ENCODE measurements at places on chromosomes 3 and 15. TPM values are rescaled to one million over a fixed set of nuclear protein-coding genes. Genes with fewer than 3 reads are reported as not detected.

DNA sequence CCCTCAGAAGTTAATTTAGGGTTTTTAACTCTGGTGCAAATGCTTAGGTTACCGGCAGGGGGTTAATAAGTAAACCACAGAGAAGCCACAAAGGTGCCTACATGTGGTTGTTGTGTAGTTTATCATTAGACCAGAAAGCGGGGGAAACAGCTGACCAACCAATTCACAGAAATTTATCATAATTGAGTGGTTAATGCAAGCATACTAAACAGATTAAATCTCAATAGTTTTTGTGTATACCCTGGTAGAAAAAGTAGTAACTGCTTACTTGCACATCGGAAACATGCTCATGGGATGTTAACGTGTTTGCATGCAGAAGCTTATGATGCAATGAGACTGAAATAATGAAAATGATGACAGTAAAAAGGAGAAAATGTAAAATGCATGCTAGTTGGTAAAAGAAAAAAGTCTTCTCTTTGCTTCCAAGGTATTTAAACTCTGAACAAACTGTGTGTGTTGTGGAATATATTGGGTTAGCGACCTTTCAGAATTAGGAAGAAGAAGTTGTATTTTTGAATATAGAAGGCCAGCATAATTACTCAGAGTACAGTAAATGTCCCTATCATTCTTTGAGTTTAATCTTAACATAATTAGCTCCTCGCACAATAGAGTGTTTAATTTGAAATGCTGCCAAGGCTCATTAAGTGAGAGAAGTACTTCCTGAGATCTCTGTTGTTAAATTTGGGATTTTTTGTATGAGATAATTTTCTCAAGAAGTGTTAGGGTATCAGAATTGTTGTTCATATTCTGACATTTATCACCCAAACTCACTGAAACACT, 316.2 kb downstream of the PTPRG start:
- no peak overlapping the region for H3K27ac ChIP-seq
- no peaks in the 10 kb centered on the region for H3K36me3 ChIP-seq
- peaks cover 4% of the 10 kb centered on the region for H3K4me1 ChIP-seq

- DNase-seq = no peak
- H3K36me3 ChIP-seq = no peaks in the 10 kb centered on the region
- no peaks in the 10 kb centered on the region for H3K4me1 ChIP-seq
- no peaks in the 10 kb centered on the region for H3K27me3 ChIP-seq
- no peak overlapping the region for H3K27ac ChIP-seq
Observed at GRCh38 chr15:45884289-45884688, 249.5 kb downstream of the SQOR start.

DNA sequence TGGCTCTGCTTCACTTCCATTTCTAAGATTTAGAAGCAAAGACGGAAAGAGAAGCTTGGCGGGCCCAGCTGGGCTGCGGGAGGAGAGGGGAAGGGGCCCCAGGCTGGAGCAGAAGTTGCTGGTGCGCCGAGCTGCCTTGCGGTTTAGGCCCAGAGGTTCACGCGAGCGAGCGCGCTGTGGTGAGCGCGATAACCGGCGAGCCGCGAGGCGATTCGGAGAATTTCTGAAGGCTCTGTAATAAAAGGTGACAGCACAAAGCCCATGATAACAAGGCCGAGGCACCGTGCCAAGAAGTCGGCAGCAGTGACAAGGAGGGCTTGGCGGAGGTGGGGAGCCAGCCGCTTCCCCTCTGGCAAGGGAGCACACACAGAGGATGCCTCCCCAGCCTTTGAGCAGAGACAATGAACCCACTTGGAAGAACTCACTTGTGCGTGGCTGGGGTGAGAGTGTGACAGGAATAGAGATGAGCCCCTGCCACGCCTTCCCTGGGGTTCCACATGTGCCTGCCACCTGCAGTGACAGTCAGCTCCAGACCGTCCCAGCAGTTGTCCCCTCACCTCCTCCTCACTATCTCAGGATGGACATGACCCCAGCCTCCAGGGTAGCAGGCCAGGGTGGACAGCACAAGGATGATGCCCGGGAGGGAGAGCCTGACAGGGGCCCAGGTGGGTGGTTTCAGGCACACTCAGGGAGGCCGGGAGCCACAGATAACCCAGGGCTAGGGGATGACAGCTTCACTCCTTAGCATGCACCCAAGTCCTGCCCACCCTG, 315.2 kb downstream of the UACA start:
- no peaks in the 10 kb centered on the region for H3K36me3 ChIP-seq
- H3K4me1 ChIP-seq = no peaks in the 10 kb centered on the region
- no peak for DNase-seq
- no peak overlapping the region for H3K27ac ChIP-seq
- H3K27me3 ChIP-seq = no peaks in the 10 kb centered on the region
- no peak overlapping the region for H3K4me3 ChIP-seq

GRCh38 chr15:73982222-73982962, 9.7 kb downstream of the STOML1 start:
- H3K27me3 ChIP-seq = no peaks in the 10 kb centered on the region
- no peaks in the 10 kb centered on the region for H3K4me1 ChIP-seq
- H3K27ac ChIP-seq = no peak overlapping the region
- H3K36me3 ChIP-seq = no peaks in the 10 kb centered on the region
- DNase-seq = no peak

DNA sequence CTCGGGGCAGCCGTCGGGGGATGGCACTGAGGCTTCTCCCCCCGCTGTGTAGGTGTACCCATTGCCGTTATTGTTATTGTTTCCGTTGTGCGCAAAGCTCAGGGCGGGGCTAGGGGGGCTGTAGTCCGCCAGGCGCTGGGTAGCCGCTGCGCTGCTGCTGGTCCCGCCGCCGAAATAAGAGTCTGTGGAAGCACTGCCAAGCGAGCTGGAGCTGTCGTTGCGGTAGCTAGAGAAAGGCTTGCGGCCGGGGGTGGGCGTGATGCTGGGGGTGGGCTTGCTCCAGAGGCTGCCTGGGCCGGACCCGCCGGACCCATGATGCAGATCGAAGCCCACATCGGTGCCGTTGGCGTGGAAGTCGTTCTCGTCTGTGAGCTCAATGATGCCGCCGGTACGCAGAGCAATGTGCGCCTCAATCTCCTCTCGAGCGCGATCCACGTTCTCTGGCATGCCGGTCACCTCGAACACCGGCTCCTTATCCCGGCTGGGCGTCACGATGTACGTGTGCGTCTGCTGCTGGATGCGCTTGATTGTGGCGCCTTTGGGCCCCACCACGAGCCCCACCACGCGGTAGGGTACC, 1.9 kb downstream of the MEX3B start:
- peaks cover 18% of the 10 kb centered on the region for H3K4me1 ChIP-seq
- H3K4me3 ChIP-seq = peak overlapping the region; percentile 79

GRCh38 chr15:58147171-58147611, 9.0 kb downstream of the AQP9 start:
- H3K27me3 ChIP-seq = no peaks in the 10 kb centered on the region
- H3K4me1 ChIP-seq = no peaks in the 10 kb centered on the region
- H3K4me3 ChIP-seq = no peak overlapping the region
- H3K27ac ChIP-seq = no peak overlapping the region

DNA sequence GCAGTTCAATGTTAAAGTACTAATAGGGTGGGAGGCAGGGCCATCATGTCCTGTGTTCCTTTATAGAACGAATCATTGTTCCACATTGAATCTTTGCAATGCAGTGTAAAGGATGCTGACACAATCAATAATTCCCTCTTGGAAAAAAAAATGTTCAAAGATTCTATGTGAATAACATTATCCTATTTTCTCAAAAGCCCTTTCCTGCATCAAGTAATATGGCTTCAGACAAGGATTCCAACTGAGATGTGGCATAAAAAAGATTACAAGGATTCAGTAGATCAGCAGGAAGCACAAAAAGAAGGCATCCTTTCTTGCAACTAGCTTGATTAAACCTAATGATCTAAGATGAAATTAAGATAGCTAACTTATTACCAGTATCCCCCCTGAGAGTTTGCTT, 454.0 kb upstream of the CADM2 start:
- no peak for DNase-seq
- no peak overlapping the region for H3K27ac ChIP-seq

- H3K27me3 ChIP-seq = no peaks in the 10 kb centered on the region
- H3K4me3 ChIP-seq = no peak overlapping the region
- no peak overlapping the region for H3K27ac ChIP-seq
- no peaks in the 10 kb centered on the region for H3K4me1 ChIP-seq
- no peaks in the 10 kb centered on the region for H3K36me3 ChIP-seq
- no peak for DNase-seq
Observed at GRCh38 chr3:40054568-40055222, 245.3 kb downstream of the MYRIP start.

DNA sequence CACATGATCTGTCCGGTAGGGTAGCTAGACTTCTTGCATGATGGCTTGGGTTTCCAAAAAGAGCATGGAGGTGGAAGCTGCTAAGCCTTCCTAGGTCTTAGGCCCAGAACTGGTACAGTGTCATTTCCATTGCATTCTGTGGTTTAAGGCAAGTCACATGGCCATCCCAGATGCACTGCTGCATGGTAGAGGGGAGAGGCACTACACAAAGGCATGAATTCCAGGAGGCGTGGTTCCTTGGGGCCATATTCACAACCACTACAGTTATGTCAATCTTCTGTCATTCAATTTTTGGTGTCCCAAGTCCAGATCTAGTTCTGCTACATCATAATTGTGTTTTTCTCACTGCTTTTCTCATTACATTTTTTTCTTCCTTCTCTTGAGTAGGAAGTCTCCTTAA, 122.2 kb upstream of the CHRM5 start:
- no peaks in the 10 kb centered on the region for H3K27me3 ChIP-seq
- no peaks in the 10 kb centered on the region for H3K4me1 ChIP-seq
- H3K36me3 ChIP-seq = no peaks in the 10 kb centered on the region

DNA sequence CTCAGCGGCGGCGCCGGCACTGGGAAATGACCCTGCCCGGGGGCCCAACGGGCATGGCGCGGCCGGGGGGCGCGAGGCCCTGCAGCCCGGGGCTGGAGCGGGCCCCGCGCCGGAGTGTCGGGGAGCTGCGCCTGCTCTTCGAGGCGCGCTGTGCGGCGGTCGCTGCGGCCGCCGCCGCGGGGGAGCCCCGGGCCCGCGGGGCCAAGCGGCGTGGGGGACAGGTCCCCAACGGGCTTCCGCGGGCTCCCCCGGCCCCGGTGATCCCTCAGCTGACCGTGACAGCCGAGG, 172 bp downstream of the ITPKA start:
- H3K36me3 ChIP-seq = no peaks in the 10 kb centered on the region
- H3K27me3 ChIP-seq = no peaks in the 10 kb centered on the region
- H3K4me1 ChIP-seq = no peaks in the 10 kb centered on the region
- H3K4me3 ChIP-seq = peak overlapping the region; percentile 71

GRCh38 chr15:56759450-56759845, 26.1 kb upstream of the ZNF280D start:
- no peak overlapping the region for H3K4me3 ChIP-seq
- no peaks in the 10 kb centered on the region for H3K36me3 ChIP-seq
- no peak overlapping the region for H3K27ac ChIP-seq
- no peak for DNase-seq
- no peaks in the 10 kb centered on the region for H3K4me1 ChIP-seq

GRCh38 chr15:94026458-94027304, 204.7 kb upstream of the MCTP2 start:
- H3K27me3 ChIP-seq = no peaks in the 10 kb centered on the region
- no peak overlapping the region for H3K4me3 ChIP-seq
- no peak overlapping the region for H3K27ac ChIP-seq
- H3K36me3 ChIP-seq = no peaks in the 10 kb centered on the region
- no peaks in the 10 kb centered on the region for H3K4me1 ChIP-seq

- peak overlapping the region; percentile 80 for H3K27ac ChIP-seq
- H3K36me3 ChIP-seq = no peaks in the 10 kb centered on the region
- no peaks in the 10 kb centered on the region for H3K27me3 ChIP-seq
- no peak for DNase-seq
- no peak overlapping the region for H3K4me3 ChIP-seq
Observed at GRCh38 chr15:38074029-38074428, 139.6 kb downstream of the TMCO5A start.

GRCh38 chr3:147406028-147406931, at the start of gene ZIC4:
ZIC4 (minus strand) TSS chr3:147406543; CDS start chr3:147402797, 3,746 bp downstream.
- H3K27me3 ChIP-seq = peaks cover 5% of the 10 kb centered on the region
- no peak within 1 kb of the TSS for H3K4me3 ChIP-seq
- H3K36me3 ChIP-seq = no peaks in the 10 kb centered on the region
- DNase-seq = no peak
- no peaks in the 10 kb centered on the region for H3K4me1 ChIP-seq
- H3K27ac ChIP-seq = no peak within 1 kb of the TSS

- no peaks in the 10 kb centered on the region for H3K27me3 ChIP-seq
- H3K27ac ChIP-seq = no peak overlapping the region
- H3K4me1 ChIP-seq = no peaks in the 10 kb centered on the region
- H3K36me3 ChIP-seq = no peaks in the 10 kb centered on the region
- H3K4me3 ChIP-seq = no peak overlapping the region
Observed at GRCh38 chr3:18237251-18238005, 187.7 kb downstream of the SATB1 start.

DNA sequence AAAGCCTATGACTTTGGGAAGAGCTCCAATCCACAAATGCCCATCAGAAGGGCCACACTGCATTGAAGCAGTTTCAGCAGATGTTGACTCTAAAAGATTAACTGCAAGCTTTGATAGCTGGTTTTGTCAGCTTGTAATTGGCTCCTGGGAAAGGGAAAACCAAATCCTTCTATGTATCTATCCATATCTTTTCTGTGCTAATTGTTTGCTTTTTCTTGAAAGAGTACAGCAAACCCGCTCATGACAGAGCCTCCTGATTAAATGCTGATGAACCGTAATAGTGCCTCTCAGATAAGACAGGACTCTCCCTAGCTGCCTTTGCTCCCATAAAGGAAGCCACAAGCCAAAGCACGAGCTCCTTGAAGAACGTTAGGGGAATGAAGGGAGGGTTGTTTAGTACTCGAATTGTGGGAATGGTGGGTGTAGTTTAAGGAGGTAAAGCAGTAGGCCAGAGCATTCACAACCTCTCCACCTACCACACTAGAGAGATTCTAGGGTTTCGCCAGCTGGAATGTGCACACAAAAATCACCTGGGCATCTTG, 33.6 kb upstream of the LRIG1 start:
- H3K27ac ChIP-seq = no peak overlapping the region
- no peak overlapping the region for H3K4me3 ChIP-seq
- no peak for DNase-seq

DNA sequence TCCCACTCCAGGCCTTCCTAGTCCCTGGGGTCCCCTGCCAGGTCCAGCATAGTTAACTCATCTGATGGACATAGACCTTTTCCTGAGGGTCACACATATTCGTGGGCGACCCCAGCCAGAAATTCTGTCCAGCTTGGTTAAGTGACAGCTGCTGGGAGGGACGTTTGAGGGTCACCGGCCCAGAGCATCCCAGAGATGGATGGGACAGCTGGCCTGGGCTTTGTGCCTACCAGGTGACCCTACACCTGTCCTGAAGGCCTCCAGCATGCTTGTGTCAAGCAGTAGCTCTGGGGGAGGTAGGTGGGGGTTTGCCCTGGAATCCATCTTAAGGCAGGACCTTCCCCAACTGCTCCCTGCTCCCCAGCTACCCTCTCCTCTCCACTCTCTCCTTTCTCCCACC, 9.1 kb upstream of the DAG1 start:
- peaks cover 52% of the 10 kb centered on the region for H3K4me1 ChIP-seq
- H3K36me3 ChIP-seq = no peaks in the 10 kb centered on the region
- no peak overlapping the region for H3K4me3 ChIP-seq
- no peaks in the 10 kb centered on the region for H3K27me3 ChIP-seq
- DNase-seq = no peak
- no peak overlapping the region for H3K27ac ChIP-seq

The CPN2 gene
- polyA plus RNA-seq = not detected

The P2RY14 gene
- 0.08 TPM for polyA plus RNA-seq

The SLC12A1 gene
- polyA plus RNA-seq = 0.05 TPM

The TBL1XR1 gene
- 15.2 TPM for polyA plus RNA-seq

The IQCF5 gene
- not detected for polyA plus RNA-seq

The FETUB gene
- not detected for polyA plus RNA-seq

The MORC1 gene
- not detected for polyA plus RNA-seq

The SLC24A5 gene
- 0.19 TPM for polyA plus RNA-seq

The BSN gene
- 1.6 TPM for polyA plus RNA-seq
